ENCODE measurements at places on chromosomes 13 and 19.

GRCh38 chr13:92473765-92474475 lies 752.7 kb upstream of the GPC6 start:
- no peaks in the 10 kb centered on the region for H3K4me1 ChIP-seq
- no peaks in the 10 kb centered on the region for H3K36me3 ChIP-seq
- H3K27me3 ChIP-seq = no peaks in the 10 kb centered on the region
- H3K27ac ChIP-seq = no peak overlapping the region
- H3K4me3 ChIP-seq = no peak overlapping the region
- DNase-seq = no peak

- H3K27ac ChIP-seq = no peak overlapping the region
- no peaks in the 10 kb centered on the region for H3K36me3 ChIP-seq
- DNase-seq = no peak
- no peak overlapping the region for H3K4me3 ChIP-seq
- peaks cover 4% of the 10 kb centered on the region for H3K4me1 ChIP-seq
These were observed 3.7 kb downstream of the GGACT start for GRCh38 chr13:100584896-100585295.

DNA sequence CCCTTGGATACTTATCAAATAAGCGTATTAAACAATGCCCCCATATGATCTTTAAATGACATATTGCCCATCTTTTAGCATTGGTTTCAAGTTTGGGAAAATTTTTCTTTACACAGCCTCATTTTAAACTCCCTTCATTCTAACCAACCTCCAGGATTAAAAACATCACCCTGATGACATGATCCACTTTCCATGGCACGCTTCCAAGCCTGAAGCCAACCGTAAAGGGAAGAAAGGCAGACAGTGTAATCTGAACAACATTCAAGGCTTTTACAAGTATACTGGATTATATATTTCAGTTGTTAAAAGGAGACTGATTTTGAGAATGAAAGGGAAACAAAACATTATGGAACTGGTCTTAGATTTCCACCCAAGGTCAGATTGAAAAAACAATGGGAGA lies 1721.9 kb downstream of the OLFM4 start:
- H3K4me1 ChIP-seq = no peaks in the 10 kb centered on the region
- no peak for DNase-seq
- no peak overlapping the region for H3K4me3 ChIP-seq
- no peaks in the 10 kb centered on the region for H3K36me3 ChIP-seq
- no peaks in the 10 kb centered on the region for H3K27me3 ChIP-seq
- H3K27ac ChIP-seq = no peak overlapping the region

DNA sequence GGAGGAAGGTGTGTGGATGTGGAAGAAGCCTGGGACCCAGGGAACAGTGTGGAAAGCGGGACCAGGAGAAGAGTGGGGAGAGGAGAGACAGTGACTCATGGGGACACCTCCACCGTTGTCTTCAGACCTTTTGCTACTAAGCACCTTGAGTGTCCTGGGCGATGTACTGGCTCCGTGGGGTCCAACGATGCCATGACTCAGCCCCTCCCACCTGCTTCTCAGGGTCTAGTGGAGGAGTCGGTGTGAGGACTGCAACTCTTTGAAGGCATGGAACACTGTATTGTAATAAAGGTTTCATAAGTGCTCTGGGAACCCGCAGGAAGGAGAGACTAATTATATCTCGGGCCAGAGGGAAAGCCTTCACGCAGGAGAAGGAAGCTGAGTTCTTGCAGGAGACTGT lies 166.9 kb upstream of the KL start:
- H3K27ac ChIP-seq = no peak overlapping the region
- H3K4me3 ChIP-seq = no peak overlapping the region
- no peak for DNase-seq
- H3K4me1 ChIP-seq = peaks cover 9% of the 10 kb centered on the region
- no peaks in the 10 kb centered on the region for H3K36me3 ChIP-seq

Measured in uterus (tissue), 4 donors.